ENCODE measurements at places on chromosomes 3 and 15.

DNA sequence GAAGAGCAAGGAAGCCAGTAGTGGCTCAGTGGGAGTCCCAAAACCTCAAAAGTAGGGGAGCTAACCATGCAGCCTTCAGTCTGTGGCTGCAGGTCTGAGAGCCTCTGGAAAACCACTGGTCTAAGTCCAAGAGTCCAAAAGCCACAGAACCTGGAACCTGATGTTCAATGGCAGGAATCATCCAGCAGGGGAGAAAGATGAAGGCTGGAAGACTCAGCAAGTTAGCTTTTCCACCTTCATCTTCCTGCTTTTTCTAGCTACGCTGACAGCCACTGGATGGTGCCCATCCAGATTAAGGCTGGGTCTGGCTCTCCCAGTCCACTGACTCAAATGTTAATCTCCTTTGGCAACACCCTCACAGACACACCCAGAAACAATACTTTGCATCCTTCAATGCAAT is 626.3 kb downstream of the NAALADL2 start:
- H3K36me3 ChIP-seq, result no peaks in the 10 kb centered on the region
- no peak overlapping the region for H3K27ac ChIP-seq
- H3K4me1 ChIP-seq, result no peaks in the 10 kb centered on the region
- no peak overlapping the region for H3K4me3 ChIP-seq
- no peak for DNase-seq
- no peaks in the 10 kb centered on the region for H3K27me3 ChIP-seq

DNA sequence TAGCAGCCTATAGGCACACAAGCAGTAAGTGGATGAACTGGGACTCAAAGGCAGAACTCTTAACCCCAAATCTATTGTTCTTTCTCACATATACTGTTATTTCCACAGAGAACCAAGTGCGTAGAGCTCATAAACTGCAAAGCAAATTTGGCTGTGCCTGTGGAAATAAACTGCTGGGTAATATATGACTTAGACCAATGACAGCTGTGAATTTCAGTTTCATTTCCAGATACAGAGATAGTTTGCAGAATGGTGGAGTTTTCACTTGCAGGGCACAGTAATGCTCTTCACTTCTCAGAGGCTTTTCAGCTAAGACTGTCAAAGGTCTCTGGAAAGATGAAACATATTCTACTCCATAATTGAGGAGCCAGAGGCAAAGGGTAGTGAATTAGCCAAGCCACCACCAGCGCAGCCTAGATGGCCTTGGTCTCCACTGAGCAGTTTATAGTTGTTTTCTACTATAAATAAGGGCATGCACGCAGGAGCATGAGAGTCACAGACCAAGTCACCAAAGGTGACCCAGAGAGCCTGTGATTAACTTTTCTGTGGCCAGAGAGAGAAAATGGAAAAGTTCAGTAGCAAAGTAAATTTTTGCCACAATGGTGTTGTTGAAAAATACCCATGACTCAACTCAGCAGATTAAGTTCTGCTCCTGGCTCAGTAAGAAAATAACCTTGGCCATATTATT is 180.7 kb upstream of the GRM7 start:
- no peak overlapping the region for H3K4me3 ChIP-seq
- no peaks in the 10 kb centered on the region for H3K27me3 ChIP-seq
- H3K4me1 ChIP-seq, result no peaks in the 10 kb centered on the region
- no peak overlapping the region for H3K27ac ChIP-seq
- H3K36me3 ChIP-seq, result no peaks in the 10 kb centered on the region

DNA sequence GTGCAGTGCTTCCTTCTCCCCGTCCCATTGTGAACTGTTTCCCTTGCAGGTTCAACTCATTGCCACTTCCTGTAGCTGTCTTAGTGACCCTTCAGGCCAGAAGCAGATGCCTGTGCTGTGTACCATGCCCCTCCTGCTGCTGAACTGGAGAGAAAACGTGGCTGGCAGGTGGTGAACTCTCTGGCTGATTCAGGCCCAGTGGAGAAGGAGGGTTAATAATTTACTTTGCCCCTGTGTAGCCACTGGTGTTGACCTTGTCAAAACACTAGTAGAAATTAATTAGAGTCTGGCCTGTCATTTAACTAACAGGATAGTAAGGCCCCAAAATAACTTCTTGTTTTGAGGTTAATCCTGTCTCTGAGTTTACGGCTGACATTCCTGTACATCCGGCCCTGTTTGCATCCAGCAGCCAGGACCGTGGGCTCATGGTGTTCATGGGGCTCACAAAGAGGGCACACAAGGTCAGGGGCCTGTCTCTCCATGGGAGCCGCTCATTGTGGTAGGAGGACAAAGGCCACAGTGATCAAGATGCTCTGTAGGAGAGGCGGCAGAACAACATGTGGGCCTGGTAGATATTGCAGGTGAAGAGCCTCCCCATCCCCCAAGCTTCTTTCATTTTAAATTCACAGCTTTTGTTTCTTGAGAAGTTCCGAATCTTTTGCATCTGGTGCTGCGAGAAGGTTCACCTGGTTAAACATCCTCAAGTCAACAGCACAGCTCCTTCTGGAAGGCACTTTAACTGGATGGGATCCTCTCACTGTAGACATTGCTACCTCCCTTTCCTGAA is 101.6 kb downstream of the CGNL1 start:
- no peaks in the 10 kb centered on the region for H3K27me3 ChIP-seq
- H3K27ac ChIP-seq, result peak overlapping the region; percentile 52
- DNase-seq, result no peak

- H3K4me3 ChIP-seq, result no peak overlapping the region
- no peak for DNase-seq
- no peak overlapping the region for H3K27ac ChIP-seq
- no peaks in the 10 kb centered on the region for H3K36me3 ChIP-seq
- H3K27me3 ChIP-seq, result no peaks in the 10 kb centered on the region
These were observed 157.4 kb upstream of the PFN2 start for GRCh38 chr3:150128126-150128525.

GRCh38 chr3:54217828-54218227 is 95.5 kb downstream of the CACNA2D3 start:
- H3K4me3 ChIP-seq, result no peak overlapping the region
- no peak for DNase-seq
- no peak overlapping the region for H3K27ac ChIP-seq
- no peaks in the 10 kb centered on the region for H3K36me3 ChIP-seq
- H3K4me1 ChIP-seq, result no peaks in the 10 kb centered on the region
- no peaks in the 10 kb centered on the region for H3K27me3 ChIP-seq

GRCh38 chr15:55897560-55898336 is 95.7 kb downstream of the NEDD4 start:
- no peaks in the 10 kb centered on the region for H3K36me3 ChIP-seq
- no peak overlapping the region for H3K27ac ChIP-seq
- peak; percentile 23 for DNase-seq
- H3K27me3 ChIP-seq, result no peaks in the 10 kb centered on the region

GRCh38 chr3:43759297-43759782 is 68.6 kb downstream of the ABHD5 start:
- no peaks in the 10 kb centered on the region for H3K36me3 ChIP-seq
- H3K4me3 ChIP-seq, result no peak overlapping the region
- H3K4me1 ChIP-seq, result peaks cover 5% of the 10 kb centered on the region
- peak; percentile 13 for DNase-seq
- no peak overlapping the region for H3K27ac ChIP-seq
- H3K27me3 ChIP-seq, result no peaks in the 10 kb centered on the region

DNA sequence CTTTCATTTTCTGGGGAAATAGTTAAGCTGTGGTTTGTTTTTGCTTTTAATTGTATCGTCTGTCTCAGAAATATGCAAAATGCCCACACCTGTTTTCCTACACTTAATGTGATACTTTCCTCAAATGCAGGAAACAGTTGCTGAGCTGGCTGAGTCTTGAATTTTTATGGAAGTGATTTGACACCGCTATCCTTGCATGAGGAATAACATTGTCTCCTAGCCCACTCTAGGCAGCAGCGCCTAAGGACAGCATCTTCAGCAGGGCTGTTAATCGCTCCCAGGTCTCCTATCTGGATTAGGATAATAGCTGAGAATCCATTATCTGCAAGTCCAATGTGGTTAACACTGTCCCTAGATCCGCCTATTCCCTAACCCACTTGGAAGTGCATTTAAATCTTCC is 132.6 kb upstream of the NR2E3 start:
- no peak for DNase-seq
- H3K4me3 ChIP-seq, result no peak overlapping the region
- no peaks in the 10 kb centered on the region for H3K27me3 ChIP-seq
- no peaks in the 10 kb centered on the region for H3K36me3 ChIP-seq
- no peak overlapping the region for H3K27ac ChIP-seq

All from H1 (cell line).